Muscle of back (tissue), 13 donors: ENCODE measurements at places on chromosomes 7 and 10.
A peak's percentile ranks its signal among the peaks of the same experiment; 100 is the strongest.

DNA sequence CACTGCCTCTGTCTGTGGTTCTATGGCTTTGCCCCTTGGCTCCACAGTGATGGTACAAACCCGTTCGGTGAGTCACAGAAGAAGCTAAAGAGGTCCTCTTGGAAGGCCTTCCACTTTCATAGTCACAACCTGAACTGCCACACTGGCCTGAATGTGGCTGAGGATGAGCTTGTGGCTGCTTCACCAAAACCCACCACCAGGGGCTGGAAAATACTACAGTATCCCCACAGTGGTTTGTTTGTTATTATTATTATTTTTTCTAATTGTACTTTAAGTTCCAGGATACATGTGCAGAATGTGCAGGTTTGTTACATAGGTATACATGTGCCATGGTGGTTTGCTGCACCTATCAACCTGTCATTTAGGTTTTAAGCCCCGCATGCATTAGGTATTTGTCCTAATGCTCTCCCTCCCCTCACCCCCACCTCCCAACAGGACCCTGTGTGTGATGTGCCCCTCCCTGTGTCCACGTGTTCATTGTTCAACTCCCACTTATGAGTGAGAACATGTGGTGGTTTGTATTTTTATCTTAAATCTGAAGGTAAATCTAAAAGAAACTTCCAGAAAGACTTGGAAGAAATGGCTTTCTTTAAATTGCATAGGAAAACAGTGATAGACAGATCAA is 160.8 kb upstream of the NPSR1 start:
- no peak for DNase-seq

- peak; percentile 16 for DNase-seq
These were observed 786 bp upstream of the CNOT4 start for GRCh38 chr7:135510592-135511183.

DNA sequence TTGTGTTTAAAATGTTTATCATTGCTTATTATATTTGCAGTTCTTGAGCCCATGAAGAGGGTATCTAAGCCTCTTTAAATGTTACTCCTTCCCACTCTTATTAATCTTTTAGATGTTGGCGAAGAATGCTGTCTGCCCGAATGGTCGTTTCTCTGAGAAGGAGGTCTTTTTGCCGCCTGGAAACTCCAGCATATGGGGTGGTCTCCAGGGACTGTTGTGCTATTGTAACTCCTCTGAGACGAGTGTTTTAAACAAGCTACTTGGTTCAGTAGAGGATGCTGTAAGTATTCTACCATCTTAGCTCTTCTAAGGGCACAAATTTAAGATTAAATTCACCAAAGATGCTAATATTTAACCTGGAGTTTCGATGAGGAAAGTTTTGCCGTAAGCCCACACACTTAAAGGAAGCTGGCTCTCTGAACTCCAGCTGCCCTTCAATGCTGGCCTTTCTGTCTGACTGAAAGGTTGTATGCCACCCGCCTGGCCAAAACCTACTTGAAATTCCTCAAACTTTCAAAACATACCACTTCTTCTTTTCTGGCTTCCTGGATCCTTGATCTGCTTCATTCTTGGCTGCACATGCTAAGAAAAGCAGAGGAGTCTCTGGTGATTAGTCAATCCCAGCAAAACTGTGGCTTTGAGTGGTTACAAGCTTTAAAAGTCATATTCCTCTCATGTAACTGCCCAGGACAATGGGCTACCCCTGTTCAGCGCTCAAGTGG is 74.7 kb downstream of the ABCA13 start:
- no peak for DNase-seq

GRCh38 chr10:77522268-77522809 is 115.3 kb downstream of the KCNMA1 start:
- no peak for DNase-seq

DNA sequence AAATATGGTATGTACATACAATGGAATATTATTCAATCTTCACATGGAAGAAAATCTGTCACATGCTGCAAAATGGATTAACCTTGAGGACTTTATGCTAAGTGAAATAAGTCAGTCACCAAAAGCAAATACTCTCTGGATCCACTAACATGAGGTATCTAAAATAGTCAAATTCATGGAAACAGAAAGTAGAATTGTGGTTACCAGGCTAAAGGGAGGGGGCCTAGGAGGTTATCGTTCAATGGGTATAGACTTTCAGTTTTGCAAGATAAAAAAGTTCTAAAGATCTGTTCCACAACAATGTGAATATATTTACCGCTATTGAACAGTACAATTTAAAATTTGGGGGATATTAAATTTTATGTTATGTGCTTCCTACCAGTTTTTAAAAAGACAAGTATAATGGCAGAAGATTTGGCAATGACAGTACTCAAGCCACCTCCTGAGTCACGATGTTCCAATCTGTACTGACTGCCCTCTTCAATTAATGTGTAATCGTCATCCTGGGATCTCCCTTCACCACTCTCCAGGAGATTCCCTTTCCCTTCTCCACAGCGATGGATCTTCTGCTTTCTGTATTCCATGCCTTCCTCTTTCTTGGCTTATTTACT is 32.3 kb upstream of the IL6 start:
- DNase-seq, result no peak

DNA sequence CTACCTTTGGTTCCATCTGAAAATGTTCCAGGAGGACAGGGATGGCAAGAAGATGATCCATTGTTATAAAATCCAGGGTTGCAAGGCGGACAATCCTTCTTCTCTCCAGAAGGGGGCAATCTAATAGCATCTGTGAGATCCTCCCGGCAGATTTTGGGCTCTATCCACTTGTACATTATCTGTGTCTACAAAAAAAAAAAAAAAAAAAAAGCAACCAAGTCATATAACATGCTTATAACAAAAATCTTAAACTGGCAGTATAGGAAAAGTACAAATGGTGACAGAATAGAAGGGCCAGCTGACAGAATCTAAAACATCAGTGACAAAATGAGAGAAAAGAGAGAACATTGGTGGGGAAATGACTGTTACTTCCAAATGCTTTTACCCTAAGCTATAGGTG is 132.7 kb downstream of the ELAPOR2 start:
- peak; percentile 33 for DNase-seq

- DNase-seq, result no peak
These were observed 31.4 kb upstream of the AQP1 start for GRCh38 chr7:30880125-30880720.

- no peak for DNase-seq
These were observed 46.5 kb upstream of the INSYN2A start for GRCh38 chr10:127242914-127243313.

- no peak for DNase-seq
These were observed 56.0 kb upstream of the DDC start for GRCh38 chr7:50621206-50621605.

DNA sequence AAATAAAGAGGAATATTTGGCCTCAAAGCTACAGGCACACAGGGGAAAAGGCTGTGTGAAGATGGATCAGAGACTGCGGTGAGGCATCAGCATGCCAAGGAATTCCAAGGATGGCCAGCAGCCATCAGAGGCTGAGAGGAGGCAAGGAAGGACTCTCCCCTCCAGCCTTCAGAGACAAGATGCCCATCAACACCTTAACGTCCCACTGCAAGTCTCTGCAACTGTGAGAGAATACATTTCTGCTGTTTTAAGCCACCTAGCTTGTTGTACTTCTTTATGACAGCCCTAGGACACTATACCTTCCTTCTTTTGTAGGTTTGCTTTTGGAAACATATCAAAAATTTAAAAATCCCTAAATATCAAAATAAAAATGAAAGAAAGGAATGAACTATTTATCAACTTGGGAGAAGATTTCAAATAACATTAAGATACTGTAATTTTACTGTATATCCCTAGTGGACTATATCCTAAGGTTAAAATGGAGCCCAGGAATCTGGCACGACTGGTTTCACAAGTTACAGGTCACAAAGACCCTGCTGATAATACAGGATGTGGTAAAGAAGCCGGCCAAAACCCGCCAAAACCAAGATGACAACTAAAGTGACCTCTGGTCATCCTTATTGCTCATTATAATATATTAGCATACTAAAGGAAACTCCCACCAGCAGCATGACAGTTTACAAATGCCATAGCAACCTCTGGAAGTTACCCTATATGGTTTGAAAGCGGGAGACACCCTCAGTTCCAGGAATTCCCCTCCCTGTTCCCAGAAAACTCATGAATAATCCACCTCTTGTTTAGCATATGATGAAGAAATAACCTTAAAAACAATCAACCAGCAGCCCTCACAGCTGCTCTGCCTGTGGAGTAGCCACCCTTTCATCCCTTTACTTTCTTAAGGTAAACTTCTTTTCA is 185.2 kb downstream of the AVL9 start:
- DNase-seq, result no peak

DNA sequence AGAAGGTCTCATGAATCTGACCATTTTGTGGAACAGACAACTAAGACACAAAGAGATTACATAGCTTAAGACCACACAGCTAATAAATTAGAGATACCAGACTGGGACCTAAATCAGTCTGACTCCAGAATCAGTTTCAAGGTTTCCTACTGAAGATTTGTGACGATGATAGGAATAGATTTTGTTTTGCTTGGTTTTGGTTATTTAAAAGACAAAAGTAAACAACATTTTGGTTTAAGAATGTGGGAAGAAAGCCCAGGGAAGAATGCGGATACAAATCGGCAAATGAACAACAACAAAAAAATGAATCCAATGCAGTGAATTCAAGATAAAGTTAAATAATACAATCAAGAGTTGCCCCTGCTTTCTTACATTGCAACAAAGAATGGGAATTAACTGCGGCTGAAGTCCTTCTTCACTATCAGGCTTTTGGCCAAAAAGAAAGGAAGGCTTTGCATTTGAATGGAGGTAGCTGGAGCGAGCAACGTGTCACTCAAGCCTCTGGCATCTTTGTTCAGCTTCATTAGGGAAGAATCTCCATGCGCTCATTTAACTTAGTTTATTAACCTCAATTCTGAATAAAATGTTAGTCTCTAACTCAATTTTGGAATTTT is 210.8 kb downstream of the ADAM12 start:
- DNase-seq, result no peak

GRCh38 chr7:150404805-150405583 is 25.9 kb downstream of the ZNF775 start:
- DNase-seq, result peak; percentile 96

- peak; percentile 67 for DNase-seq
These were observed 58.3 kb downstream of the MALSU1 start for GRCh38 chr7:23357190-23358093.

DNA sequence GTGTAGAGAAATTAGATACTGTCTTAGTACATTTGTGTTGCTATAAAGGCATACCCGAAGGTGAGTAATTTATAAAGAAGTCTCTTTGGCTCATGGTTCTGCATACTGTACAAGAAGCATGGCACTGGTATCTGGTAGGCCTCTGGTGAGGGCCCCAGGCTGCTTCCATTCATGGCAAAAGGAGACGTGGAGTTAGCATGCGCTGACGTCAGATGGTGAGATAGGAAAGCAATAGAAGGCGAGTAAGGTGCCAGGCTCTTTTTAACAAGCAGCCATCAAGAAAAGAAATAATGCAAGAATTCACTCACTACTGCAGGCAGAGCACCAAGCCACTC is 38.1 kb downstream of the AKR1C8 start:
- DNase-seq, result no peak

DNA sequence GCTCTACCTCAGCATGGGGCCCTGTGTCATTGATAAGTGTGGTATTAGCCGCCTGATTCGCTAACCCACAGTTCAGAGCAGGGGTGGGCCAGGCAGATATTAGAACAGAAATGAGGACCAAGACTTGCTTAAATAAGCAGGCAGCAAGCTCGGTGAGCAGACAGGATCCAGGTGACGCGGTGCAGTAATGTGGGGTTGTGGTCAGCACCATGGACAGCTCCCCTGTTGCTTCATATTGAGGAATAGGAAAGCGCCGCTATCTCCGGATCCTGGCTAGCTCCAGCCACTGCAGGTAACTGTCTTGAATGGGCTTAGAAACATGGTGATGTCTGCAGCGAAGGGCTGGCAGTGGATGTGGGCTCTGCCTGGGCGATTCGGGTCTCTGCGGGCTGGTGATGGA is 51.3 kb upstream of the GPR26 start:
- peak; percentile 79 for DNase-seq

DNA sequence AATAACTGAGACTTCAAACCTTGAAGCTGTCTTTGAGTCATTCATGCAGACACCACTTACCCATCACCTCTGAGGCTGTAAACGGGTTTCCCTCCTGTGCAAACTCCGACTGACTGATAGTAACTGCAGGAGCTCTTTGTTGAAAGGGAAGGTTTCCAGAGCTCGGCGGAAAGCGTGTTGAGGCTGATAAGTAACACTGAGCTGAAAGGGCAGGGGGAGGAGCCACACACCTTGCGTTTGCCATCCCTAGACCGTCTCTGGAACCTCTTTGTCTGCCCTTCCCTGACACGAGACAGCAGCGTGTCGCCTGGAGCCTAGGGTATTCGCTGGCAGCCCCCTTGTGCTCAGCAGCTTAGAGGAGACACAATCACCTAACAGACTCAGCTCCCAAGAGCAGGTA is 134.0 kb downstream of the PAXIP1 start:
- DNase-seq, result no peak

DNA sequence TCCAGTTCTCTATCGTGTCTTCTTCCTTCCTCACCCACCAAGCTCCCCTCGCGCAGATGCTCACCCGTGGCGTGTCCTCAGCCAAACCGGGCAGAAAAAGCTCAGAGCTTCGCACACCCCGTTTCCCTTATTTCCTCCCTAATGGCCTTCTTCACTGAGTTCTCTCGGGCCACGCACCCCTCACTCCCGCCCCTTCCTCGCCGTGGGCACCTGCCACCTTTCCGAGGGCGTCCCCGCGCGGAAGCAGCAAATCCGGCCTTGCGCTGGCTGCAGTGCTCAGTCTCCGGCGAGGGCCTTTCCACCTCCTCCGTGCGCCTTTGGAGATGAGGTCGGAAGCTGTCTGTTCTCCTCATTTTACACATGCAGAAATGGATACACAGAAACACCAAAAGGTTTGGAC is 12.4 kb upstream of the CALML3 start:
- DNase-seq, result no peak
